ENCODE measurements at places on chromosomes 13 and 19.

DNA sequence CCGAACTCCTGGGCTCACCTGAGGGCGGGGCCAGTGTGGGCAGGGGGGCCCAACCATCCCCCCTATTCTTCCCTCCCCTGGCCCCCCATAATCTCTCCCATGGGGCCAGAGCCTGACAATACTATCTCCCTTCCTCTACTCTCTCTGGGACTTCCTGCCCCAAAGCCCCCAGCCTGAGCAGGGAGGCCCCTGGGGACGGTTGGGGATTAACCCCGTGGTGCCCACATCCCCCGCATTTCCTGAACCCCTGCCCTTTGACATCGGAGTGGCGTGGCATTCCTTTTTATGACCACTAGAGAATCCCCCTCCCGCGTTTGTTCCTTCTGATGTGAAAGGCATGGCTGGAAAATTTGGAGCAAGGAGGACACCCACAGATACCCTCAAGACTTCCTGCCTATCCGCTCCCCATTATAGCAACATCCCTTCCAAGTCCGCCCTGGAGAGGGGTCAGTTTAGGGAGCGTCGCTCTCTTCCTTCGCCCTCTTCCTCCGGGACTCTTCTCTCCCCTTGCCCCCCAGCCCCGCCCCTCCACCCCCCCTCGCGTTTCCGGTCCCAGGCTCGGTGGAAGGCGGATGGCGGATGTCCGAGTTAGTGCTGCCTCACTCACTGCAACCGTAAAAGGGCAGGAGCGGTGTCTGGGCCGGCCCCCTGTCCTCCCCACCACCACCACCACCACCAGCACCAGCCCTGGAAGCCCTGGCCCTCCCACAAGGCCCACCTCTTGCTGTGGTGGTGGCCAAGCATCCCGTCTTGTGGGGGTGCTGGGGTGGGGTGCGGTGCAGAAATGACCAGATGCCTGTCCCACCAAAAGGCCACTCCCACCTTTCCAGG lies 1.8 kb downstream of the VASP start:
- DNase-seq: no peak

DNA sequence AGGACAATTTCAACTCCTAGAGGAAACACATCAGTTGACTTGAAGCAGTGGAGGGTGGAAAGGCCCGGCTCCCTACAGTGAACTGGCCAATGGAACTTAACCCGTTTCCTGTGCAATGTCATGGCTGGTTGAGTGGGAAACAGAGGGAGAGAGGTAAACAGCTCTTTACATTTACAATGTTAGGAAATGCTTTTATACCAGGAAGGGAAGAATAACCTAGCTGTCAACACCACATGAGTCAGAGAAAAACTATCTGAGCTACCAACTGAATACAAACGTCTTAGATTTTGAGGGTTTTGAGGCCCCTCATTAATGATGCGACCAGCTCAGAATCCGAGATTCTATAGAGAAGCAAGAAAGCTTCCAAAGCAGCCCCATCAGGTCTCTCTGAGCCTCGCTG lies 36.7 kb downstream of the CARD8 start:
- no peak for DNase-seq

DNA sequence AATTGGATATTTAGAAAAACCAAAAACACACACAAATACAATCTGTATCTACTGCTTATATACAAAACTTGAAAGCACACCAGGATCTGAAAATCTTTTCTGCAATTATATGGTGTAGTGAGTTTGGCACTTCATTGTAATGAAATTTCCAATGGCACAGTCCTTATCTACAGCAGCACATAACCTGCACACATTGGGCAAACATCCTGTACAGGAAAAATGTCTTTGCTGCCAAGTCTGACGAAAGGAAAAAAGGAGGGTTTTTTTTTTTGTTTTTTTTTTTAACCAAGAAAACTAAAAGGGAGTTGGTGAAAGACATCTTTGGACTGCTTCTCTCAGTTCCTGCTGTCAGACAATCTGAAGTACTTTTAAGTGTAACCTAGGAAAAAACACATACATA lies 107.8 kb downstream of the FOXO1 start:
- no peak for DNase-seq

DNA sequence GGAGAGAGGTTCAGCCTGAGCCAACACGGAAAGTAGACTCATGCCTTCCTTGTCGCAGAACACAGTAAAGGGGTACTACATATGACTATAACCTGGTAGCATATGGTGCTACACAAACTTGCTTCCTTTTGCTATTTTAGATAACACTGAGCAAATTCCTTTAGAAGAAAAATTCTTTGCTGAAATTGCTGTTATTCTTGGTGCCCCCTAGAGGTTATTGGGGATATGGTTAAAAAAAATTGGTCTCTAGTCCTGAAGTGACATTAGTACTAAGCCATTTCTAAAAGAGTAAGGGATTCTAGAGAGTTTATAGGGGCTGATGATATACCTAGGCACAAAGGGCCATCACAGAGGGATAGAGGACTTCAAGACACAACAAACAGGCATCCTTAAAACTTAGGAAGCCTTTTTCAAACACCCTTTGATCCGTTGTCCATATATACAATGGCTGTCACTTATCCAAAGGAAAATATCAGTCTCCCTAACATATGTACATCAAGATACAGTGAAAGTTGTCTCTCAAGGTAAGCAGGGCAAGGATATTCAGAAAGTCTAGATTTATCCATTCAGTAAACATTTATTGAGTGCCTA lies 13.9 kb upstream of the HS6ST3 start:
- DNase-seq: no peak

DNA sequence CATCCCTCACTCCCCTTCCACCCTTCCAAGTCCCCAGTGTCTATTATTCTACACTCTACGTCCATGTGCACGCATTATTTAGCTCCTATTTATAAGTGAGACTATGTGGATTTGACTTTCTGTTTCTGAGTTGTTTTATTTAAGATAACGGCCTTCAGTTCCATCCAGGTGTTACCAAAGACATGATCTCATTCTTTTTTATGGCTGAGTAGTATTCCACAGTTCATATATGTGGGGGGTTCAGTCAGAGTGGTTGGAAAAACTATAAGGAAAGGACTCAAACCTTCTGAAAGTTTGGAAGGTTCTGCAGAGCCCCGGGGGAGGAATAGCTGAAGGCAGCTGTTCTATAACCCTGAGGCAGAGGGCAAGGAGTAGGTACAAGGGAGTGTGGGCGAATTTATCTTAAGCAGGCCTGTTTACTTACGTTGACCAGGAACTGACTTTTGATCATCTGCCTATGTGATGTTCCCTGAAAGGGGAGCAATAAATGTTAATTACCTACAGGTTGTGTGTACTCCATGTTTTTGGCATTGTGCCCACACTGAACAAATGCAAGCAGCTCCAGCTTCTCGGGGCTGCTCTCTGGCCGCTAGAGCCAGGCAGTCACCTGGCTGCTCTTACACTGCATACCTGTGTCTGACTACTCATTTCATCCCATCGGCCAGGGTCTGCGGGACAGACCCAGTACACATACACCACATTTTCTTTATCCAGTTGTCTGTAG lies 13.5 kb upstream of the ADGRE1 start:
- DNase-seq: no peak

DNA sequence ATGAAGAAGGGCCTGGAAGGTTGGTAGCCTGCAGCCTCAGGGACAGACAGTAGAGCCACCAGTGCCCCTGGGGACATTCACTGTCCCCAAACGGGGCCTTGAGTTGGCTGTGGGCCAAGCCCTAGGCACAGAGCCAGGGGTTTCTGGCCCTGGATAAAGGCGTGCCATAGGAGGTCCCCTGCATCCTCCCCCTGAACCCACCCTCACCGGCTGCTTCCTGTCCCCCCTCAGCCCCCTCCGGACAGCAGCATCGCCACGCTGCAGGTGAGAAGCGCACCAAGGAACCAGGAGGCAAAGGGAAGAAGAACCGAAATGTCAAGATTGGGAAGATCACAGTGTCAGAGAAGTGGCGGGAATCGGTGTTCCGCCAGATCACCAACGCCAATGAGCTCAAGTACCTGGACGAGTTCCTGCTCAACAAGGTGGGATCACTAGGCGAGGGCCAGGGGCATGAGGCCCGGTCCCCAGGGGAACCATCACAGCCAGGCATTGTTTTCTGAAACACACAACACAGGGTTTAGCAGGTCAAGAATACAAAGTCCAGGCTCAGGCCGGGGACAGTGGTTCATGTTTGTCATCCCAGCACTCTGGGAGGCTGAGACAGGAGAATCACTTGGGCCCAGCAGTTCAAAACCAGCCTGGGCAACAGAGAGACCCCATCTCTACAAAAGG lies 14.6 kb upstream of the USE1 start:
- DNase-seq: no peak

GRCh38 chr19:4456843-4457653 lies 546 bp downstream of the UBXN6 start:
- no peak for DNase-seq

DNA sequence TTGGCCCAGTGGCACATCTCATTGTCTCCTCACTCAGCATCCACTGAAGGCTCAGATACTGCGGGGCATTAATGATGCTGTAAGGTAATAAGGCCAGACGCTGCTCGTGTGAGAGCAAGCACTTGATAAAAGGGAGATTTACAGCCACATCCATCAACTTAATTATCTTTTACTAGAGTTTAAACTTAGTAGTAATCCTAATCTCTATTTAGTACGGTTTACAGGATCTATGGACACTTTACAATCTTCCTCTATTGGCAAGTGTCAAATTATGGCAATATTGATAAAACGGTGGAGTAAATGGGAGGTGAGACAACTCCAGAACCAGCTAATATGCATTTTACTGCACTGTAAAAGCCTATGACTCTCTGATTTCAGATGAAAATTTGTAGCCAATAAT lies 192.7 kb upstream of the GPR12 start:
- no peak for DNase-seq

DNA sequence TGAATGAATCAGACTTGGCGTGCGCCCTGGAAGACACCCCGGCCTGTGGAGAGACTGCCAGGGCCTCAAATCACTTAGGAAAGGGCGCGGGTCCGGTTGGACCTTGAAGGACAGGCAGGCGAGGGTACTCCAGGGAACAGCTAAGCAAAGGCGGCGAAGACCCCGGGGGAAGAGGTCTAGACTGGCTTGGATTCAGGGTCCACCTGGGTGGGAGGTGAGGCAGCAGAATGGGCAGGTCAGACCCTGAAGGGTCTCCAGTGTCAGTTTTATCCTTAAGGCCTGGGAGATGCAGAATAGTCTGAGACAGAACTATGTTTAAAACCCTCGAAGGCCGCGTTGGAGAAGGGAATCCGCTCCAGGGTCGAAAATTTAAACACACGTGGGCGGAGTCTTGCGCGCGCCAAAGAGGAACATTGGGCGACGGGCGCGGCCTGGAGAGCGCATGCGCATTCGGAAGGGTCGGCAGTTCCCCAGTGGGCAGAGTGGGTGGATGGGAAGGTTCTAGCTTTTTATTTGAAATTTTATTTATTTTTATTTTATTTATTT lies 567 bp upstream of the SMG9 start:
- DNase-seq: peak; percentile 76

DNA sequence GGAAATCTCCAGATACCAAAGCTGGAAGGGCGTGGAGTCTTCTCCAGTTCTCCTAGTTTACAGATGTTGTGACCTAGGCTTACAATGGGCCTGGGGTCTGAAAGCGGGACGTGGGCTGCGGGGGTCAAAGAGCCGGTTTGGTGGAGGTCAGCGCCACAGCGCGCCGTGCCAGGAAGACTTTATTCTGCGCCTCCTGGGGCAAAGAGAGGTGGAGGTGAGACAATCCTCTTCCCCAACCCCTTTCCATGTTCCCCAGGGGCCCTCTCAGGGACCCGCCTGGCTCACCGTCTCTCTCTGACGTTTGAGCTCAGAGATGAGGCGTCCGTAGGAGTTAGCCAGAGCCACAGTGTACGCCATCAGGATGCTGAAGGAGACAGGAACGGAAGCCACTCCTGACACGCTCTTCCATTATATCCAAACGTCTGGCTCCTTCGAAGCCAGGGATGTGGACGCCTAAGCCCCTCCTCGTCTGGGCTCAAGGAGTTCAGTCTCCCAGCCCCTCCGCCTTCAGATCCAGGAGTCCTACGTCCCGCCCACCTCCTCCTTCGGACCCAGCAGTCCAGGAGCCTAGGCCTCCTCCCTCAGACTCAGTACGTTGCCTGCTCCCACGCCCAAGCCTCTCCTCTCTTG lies 776 bp upstream of the LENG1 start:
- DNase-seq: no peak

GRCh38 chr13:59843040-59843439 lies 320.7 kb downstream of the DIAPH3 start:
- no peak for DNase-seq

DNA sequence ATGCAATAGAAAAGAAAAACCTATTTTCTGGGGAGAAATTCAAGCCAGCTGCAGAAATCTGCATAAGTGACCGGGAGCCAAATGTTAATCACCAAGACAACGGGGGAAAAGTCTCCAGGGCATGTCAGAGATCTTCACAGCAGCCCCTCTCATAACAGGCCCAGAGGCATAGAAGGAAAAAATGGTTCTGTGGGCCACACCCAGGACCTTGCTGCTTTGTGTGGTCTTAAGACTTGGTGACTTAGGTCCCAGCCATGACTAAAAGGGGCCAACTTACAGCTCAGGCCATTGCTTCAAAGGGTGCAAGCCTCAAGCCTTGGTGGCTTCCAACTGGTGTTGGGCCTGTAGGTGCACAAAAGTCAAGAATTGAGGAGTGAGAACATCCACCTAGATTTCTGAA lies 2847.6 kb upstream of the PCDH20 start:
- DNase-seq: no peak

- no peak for DNase-seq
These were observed 51.4 kb upstream of the ITM2B start for GRCh38 chr13:48181482-48182145.

- DNase-seq: no peak
These were observed 20.9 kb downstream of the AP2A1 start for GRCh38 chr19:49787746-49788145.

- no peak for DNase-seq
These were observed 205.0 kb upstream of the RFC3 start for GRCh38 chr13:33612641-33613638.

- DNase-seq: no peak
These were observed 12.7 kb upstream of the ZNF431 start for GRCh38 chr19:21128901-21129698.

Data from activated T-cell treated with anti-CD3 and anti-CD28 coated beads for 24 hours (primary cell).